Effector memory CD8-positive, alpha-beta T cell (primary cell): ENCODE measurements at places on chromosomes 2 and 18.

DNA sequence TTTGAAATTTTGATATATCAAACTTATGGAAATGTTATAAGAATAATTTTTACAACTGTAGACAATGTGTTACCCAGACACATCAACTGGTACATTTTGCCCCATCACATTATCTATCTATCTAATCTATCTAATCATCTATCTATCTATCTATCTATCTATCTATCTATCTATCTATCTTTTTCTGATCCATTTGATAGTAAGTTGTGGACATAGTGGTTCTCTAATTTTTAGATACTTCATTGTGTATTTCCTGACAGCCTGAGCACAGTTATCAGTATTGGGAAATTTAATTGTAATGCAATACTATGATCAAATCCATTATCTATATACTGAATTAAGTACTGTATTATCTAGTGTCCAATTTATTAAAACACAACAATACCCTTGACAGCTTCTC, 42.0 kb upstream of the TMEM18 start:
- no peak for DNase-seq

- no peak for DNase-seq
Measured at GRCh38 chr2:211170843-211171242, 614.4 kb downstream of the CPS1 start.

GRCh38 chr2:172013396-172013795, 13.6 kb downstream of the METAP1D start:
- DNase-seq: no peak

GRCh38 chr18:67568166-67568565, 51.6 kb upstream of the DSEL start:
- no peak for DNase-seq

- DNase-seq: no peak
Measured at GRCh38 chr2:151483546-151483945, 73.8 kb downstream of the RIF1 start.

- no peak for DNase-seq
Measured at GRCh38 chr2:11807156-11808015, 61.0 kb downstream of the LPIN1 start.

DNA sequence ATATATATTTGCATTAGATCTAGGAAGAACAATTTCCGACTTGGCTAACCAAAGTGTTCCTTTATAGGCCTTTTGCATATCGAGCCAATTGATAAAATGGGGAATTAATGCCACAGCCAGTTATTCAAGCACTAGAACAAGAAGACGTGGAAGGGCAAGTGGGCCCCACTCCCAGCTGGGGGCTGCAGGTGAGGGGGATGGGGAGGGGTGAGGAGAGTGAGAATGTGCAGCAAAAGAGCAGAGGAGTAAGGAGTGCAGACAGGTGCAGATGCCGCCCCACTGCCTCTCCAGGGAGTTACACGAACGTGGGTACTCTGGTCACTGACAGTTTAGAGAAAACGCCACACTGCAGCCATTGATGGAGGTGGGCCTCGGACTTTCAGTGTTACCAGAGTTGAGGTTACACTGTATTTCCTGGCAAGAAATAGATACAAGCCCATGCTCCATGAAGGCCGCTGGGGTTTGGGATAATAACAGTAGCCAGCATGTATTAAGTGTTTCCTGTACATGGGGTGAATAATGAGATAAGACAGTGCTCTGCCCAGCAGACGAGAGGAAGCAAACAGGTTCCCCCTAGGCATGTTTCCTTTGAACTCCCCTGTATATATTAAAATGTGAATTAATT, 40.9 kb downstream of the GORASP2 start:
- DNase-seq: no peak

- DNase-seq: peak; percentile 11
Measured at GRCh38 chr2:121284463-121285449, at the start of gene TFCP2L1. TFCP2L1 (minus strand) TSS chr2:121285202; CDS start chr2:121285109, 93 bp downstream.

GRCh38 chr2:146131048-146131447, 1611.1 kb upstream of the ZEB2 start:
- DNase-seq: no peak

GRCh38 chr2:25347846-25348245, 6.1 kb upstream of the DNMT3A start:
- no peak for DNase-seq
